Breast epithelium (tissue), 4 donors: ENCODE measurements at places on chromosomes 5 and 9.

GRCh38 chr9:16693616-16694015 lies 176.9 kb downstream of the BNC2 start:
- DNase-seq: no peak

DNA sequence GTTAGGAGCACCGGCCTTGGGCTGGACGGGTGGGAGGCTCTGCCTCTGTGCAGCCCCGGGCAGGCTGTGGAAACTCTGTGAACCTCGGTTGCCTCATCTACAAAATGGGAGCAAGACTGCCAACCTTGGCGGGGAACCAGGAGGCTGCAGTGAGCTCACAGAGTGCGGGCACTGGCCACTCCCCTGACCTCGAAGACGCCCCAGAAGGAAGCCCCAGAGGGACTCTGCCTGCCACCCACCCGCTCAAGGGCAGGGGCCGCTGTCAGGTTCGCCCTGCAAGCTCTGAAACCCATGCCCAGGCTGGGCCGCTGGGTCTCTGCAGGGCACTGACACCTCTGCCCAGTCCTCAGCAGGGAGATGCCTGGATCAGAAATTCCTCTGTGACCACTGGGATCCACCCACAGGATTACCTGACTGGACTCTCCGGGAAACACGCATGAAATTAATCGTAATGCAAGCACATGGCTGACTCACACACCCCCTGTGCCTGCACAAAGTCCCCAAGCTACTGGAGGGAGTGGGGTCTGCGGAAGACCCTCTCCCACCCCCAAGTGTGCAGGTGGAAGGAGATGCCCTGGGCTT lies 7.4 kb downstream of the CCDC187 start:
- no peak for DNase-seq

GRCh38 chr5:34409373-34409772 lies 246.8 kb upstream of the RAI14 start:
- DNase-seq: no peak

DNA sequence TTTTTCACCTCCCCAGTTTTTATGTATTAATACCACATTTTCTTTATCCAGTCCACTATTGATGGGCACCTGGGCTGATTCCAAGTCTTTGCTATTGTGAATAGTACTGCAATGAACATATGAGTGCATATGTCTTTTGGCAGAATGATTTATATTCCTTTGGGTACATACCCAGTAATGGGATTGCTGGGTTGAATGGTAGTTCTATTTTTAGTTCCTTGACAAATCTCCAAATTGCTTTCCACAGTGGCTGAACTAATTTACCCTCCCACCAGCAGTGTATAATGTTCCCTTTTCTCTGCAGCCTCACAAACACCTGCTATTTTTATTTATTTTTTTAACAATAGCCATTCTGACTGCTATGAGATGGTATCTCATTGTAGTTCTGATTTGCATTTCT lies 340.2 kb downstream of the ADAMTS6 start:
- no peak for DNase-seq

DNA sequence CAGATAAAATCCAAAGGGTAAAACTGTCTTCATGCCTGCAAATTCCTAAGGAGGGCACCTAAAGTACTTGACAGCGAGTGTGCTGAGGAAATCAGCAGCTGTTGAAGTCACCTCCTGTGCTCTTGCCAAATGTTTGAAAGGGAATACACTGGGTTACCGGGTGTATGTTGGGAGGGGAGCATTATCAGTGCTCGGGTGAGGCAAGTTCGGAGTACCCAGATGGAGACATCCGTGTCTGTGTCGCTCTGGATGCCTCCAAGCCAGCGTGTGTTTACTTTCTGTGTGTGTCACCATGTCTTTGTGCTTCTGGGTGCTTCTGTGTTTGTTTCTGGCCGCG lies 727 bp upstream of the ADRB2 start:
- DNase-seq: no peak

DNA sequence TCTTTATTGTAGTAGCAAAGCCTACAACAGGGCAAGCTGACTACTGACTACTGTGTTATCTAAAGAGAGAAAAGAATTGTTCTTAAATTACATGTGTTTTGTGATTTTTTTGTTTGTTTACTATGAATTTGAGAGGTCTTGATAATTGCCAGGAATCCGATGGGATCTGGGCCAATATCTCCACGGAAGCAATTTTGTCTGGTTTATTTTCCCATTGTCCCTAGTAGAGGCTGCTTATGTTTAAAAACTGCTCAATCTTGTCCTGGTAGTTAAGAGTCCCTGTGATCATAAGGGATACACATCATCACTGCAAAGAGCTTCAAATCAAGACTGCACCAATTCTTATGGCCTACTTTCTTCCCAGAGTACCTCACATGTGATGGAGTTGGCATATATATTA lies 94.4 kb downstream of the GLDC start:
- no peak for DNase-seq

- peak; percentile 58 for DNase-seq
These were observed at the start of gene GNA14 for GRCh38 chr9:77648234-77649108. GNA14 (minus strand) TSS chr9:77648322; CDS start chr9:77647793, 529 bp downstream.

- no peak for DNase-seq
These were observed 67.4 kb upstream of the ZNF618 start for GRCh38 chr9:113808391-113809358.

DNA sequence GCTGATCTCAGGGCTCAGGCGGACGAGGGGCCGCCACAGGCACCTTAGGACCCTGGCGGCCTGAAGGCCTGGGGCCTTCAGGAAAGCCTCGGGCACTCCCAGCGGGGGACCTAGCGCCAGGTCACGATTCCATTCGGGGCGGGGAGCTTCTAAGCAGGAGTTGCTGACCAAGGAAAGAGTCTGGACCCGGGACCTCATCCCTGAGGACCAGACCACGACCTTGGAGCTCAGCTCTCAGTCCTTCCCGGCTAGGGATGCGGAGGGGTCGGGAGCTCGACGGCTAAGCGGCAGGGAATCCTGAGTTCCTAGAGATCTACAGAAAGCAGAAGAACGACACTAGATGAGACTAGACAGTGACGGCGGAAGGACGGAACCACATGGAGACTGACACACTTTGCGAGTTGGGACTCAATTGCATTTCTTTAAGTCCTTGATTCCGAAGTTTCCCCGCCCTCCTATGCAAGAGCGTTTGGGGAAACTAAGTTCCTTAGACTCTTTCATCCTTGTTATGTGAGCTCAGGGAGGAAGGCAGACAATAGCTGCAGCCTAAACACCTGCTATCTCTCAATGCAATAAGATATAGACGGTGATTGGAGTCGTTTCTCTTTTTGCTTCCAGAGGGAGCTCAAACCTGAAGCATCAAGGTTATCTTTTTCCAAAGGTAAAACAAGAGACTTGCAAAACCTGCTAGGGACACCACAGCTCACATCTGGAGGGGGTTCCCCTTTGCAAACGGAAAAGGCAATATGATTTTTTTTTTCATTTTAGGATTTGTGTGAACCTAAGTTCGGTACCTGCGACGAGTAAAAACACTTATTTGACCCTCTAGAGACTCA lies 9.7 kb downstream of the NR2F1-AS1 start:
- DNase-seq: no peak

DNA sequence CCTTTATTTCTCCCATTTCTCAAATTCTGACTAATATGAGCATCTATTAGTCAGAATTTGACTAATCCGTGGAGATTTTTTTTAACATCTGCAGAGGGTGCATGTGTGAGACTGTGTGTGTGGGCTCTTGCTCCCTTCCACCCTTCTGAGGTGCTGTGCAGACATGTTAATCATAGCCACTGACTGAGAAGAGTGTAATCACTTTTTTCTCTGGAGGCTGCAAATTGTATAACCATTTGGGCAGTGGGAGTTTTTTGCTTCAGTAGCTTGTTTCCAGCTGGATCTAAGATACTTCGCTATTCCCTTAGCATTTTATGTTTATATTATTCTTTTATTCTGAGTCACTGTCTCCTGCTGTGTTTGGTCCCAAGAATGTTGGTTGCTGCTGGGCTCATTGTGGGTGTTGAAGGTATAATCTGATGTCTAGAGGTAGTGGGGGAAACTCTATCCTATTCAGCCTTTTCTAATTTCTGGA lies 66.2 kb downstream of the ARHGEF28 start:
- no peak for DNase-seq

GRCh38 chr9:2919347-2919746 lies 75.5 kb upstream of the PUM3 start:
- no peak for DNase-seq

DNA sequence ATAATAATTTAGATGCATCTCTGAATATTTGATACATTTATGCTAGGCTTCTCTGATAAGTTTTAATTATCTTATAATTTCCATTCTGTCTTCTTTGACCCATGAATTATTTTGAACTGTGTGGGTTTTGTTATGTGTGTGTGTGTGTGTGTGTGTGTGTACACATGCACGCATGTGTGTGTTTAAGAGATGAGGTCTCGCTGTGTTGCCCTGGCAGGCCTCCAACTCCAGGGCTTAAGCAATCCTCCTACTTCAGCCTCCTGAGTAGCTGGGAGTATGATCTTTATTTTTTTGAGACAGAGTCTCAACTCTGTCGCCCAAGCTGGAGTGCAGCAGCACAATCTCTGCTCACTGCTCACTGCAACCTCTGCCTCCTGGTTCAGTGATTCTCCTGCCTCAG lies 75.4 kb downstream of the NDUFAF2 start:
- no peak for DNase-seq

GRCh38 chr5:39176759-39177630 lies 42.4 kb downstream of the FYB1 start:
- DNase-seq: no peak

GRCh38 chr5:114362197-114362976 lies 517 bp downstream of the KCNN2 start:
- DNase-seq: no peak

GRCh38 chr5:149228618-149229297 lies 42.9 kb upstream of the AFAP1L1 start:
- DNase-seq: no peak

DNA sequence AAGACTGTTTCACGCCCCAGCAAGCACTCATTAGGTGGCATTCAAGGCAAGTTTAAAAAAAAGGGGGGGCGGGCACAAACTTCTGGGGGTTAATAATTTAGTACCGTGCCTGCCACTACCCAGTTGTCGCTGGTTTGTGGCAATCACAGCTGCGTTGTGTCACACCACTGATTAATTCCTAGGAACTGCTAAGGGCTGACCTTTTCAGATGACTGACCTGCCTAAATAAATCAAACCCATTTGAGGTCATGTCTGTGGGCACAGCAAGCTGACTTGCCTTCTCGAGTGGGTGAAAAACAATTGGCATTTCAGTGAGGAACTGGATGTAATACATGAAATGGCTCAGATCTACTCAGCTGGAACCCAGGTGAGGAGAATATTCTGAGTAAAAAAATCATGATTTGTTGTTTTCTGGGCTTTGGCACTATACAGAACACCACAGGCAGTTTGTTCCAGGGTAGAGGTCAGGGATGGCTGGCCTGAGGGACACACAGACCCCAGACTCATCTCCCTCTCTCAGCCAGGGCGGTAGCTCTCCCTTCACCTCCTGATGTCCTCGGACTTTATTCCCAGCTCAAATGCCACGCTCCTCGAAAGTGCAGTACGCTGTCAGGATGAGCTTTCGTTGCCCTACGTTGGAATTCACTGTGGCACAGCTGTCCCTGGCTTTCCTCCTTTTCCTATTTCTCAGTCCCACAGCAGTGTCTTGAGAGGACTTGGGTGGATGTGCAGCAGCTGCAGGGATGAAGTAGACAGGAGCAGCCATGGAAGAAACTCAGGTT lies 15.5 kb upstream of the MGAT1 start:
- DNase-seq: no peak

DNA sequence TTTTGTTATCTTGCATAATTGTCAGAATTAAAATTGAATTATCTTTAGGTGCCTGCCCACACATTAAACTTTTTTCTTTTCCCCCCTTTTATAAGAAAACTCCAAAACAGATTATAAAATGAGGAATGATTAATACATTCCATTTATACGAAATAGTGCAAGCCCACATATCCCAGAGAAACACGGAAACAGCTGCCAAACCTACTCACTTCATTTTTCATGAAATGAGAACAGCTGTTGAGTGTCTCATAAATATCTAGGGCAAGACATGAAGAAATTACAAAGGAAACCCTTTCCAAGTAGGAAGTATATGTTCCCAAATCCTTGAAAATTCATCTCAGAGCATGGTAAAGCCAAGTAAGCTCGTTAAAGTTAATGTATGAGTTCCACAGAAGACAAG lies 459.4 kb upstream of the NMUR2 start:
- no peak for DNase-seq

DNA sequence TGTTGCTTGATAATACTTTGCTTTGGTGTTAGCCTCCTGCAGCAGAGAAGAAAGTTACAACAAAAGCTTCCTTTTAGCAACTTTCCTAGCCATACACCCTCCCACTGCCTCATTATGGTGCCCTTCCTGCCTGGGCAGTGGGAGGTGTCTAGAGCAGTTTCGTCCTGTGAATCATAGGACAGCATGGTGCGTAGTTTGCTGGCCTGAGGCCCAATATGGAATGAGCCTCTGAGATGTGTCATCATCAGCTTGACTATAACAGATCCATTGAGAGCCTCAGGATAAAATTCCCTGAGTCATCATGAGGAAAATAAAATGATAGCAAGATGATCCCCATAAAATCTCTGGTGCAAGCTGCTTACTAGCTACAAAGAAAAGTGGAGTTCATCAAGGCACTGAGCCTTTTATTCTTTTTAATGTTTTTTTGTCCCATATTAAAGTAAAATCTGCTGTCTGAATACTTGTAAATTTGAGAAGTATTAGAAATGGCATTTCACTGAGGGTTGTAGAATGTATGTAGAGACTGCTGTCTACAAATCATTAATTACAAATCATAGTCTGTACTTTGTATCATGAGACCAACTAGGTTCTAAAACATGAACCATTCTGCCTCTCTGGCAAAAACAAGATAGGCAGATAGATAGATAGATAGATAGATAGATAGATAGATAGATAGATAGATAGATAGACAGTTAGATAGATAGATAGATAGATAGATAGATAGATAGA lies 303.0 kb upstream of the PDE4D start:
- DNase-seq: no peak

GRCh38 chr9:31334837-31335528 lies 1049.5 kb upstream of the ACO1 start:
- no peak for DNase-seq

DNA sequence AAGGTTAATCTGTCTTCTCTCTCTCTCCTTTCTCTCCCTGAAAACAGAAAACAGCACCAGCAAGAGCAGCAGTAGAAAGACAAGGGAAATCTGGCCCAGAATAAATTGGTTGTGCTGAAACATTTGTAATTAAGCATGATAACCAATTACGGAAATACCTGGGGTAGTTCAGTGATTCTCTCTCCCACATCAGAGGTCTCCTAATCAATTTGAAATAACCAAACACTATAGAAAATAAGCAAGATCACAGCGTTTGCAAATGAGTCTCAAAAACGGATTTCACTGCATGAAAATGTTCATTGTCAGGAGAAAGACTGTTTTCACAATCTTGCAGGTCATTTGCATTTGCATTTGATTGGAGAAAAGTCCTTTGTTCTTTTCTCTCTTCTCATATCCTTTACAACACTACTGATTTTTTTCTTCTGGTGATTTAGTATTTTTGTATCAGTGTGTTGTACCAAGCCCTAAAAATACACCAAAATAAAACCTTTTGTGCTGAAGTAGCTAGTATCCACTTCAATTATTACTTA lies 36.8 kb upstream of the CDH6 start:
- no peak for DNase-seq

DNA sequence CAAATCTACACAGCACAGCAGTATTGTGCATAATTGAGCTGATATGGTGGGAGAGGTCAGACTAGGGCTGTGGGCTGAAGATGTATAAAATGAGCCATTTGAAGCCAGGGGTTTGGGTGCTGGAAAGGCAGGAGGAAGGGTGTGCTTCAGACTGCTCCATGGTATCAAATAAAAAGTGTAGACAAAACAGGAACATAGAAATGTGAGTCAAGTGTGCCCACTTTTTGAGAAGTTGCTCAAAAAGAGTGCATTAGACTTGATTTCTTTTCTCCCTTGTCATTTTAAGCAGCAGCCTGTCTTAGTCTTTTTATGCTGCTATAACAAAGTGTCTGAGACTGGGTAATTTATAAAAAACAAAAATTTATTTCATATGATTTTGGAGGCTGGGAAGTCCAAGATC lies 55.8 kb upstream of the ZFAND5 start:
- no peak for DNase-seq
